ENCODE measurements at places on chromosomes 4 and X. TPM values are rescaled to one million over a fixed set of nuclear protein-coding genes. Genes with fewer than 3 reads are reported as not detected.

GRCh38 chrX:133229361-133229760 lies 11.2 kb upstream of the TFDP3 start:
- no peak for DNase-seq
- no peaks in the 10 kb centered on the region for H3K27me3 ChIP-seq
- no peaks in the 10 kb centered on the region for H3K36me3 ChIP-seq
- H3K4me3 ChIP-seq = no peak overlapping the region

GRCh38 chr4:185932491-185932890 lies 120.5 kb upstream of the SORBS2 start:
- H3K4me1 ChIP-seq = no peaks in the 10 kb centered on the region
- no peak overlapping the region for H3K4me3 ChIP-seq
- peaks cover 3% of the 10 kb centered on the region for H3K27me3 ChIP-seq
- H3K27ac ChIP-seq = no peak overlapping the region
- no peak for DNase-seq

- no peak overlapping the region for H3K4me3 ChIP-seq
- DNase-seq = no peak
- H3K27ac ChIP-seq = no peak overlapping the region
- peaks cover 2% of the 10 kb centered on the region for H3K36me3 ChIP-seq
- peaks cover 3% of the 10 kb centered on the region for H3K4me1 ChIP-seq
- no peaks in the 10 kb centered on the region for H3K27me3 ChIP-seq
These were observed 102.0 kb upstream of the LEF1 start for GRCh38 chr4:108270466-108271450.

NUDT9 gene
- total RNA-seq = 13.4 TPM
